Activated CD4-positive, alpha-beta memory T cell treated with anti-CD3 and anti-CD28 coated beads, Interleukin-2, amount 10 ng/mL, durations not matched to agents 7 days and 5 days (primary cell): ENCODE measurements at places on chromosomes 11 and 22.
A peak's percentile ranks its signal among the peaks of the same experiment; 100 is the strongest.

DNA sequence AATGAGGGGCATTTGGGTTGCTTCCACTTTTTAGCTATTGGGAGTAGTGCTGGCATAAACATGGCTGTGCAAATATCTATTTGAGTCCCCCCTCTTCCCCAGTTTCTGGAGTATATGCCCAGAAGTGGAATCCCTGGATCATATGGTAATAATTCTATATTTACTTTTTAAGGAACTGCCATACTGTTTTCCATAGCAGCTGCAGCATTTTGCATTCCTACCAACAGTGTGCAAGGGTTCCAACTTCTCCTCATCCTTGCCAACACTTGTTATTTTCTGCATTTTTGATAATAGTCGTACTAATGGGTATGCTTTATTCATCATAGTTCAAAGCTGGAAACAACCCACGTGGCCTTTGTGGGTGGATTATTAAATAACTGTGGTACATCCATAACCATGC is 883.5 kb downstream of the TBC1D22A start:
- no peak for DNase-seq

DNA sequence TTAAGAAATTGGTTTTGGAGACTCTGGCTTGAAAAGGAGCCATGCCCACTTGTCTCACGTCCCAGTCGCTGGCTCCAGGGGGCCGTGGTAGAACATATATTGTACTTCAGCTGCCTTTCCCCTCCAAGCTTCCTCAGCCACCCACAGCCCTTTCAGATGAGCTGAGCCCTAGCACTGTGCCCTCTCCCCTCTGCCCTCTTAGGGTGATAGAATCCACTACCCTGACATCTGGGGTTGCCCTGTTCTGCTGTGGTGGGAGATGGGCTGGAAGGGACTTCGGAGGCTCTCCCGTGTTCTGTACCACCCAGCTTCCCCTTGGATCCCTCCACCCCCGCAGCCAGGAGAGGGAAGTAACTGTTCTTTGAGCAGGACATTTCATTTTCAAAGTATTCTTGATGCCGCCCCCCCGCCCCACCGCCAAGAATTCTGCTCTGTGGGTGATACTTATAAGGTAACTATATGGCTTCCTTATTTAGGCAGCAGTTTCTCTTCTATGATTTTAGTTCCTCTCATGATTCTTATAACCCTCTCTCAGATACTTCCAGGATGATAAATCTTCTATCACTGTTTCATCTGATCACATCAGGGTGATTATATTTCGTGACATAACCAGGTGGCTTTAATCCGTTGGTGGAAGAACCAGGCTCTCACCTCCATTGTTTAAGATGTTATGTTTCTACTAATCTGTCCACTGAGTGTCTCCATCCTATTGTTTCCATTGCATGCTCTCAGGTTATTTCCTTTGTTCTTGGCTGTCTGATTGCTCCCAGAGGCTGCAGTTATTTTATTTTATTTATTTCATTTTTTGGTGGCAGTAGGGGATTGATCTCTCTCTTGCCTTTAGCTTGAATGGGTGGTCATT is 24.1 kb downstream of the ZBTB16 start:
- no peak for DNase-seq

- DNase-seq: no peak
These were observed 715.8 kb upstream of the LRRC4C start for GRCh38 chr11:42175203-42175602.

GRCh38 chr11:120200677-120201076 is 10.2 kb upstream of the OAF start:
- DNase-seq: no peak

- no peak for DNase-seq
These were observed 1046.1 kb downstream of the DLG2 start for GRCh38 chr11:84581083-84581482.

GRCh38 chr11:59204746-59205145 is 8.0 kb downstream of the MPEG1 start:
- DNase-seq: no peak

GRCh38 chr11:45704635-45705034 is 39.2 kb upstream of the CHST1 start:
- DNase-seq: no peak

- no peak for DNase-seq
These were observed 46.4 kb downstream of the QSER1 start for GRCh38 chr11:32939046-32939445.

- no peak for DNase-seq
These were observed 14.7 kb upstream of the XBP1 start for GRCh38 chr22:28815111-28815510.

- no peak for DNase-seq
These were observed 27.9 kb downstream of the EXPH5 start for GRCh38 chr11:108565653-108566052.

GRCh38 chr11:112752563-112752962 is 208.7 kb upstream of the NCAM1 start:
- DNase-seq: no peak

DNA sequence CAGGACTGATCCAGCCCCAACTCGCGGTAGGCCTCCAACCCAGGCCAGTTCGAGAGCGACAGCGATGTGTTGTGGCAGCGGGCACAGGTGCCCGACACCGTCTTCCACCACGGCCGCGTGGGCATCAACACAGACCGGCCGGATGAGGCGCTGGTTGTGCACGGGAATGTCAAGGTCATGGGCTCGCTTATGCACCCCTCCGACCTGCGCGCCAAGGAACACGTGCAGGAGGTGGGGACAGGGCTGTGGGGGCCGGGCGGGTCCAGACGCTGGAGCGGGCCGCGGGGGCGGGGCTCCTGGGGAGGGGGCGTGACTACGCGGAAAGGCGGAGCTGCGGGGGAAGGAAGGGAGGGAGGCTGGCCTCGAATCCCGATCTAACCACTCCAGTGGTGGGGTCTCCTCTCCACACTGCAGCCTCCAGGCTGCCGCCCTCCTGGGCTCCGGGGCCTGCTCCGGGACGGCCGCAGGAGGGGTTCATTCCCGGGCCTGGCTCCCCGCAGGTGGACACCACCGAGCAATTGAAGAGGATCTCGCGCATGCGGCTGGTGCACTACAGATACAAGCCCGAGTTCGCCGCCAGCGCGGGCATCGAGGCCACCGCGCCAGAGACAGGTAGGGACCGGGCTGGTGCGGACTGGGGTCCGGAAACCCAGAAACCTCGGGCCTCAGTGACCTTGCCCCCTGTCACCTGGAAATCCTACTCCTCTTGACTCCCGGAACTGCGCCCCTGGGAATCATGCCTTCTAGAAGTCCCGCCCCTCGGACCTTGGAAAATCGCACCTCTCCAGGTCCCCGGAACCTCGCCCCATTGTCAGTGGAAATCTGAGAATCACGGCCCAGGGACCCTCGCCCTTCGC is 14.9 kb downstream of the TMEM258 start:
- DNase-seq: peak; percentile 66

GRCh38 chr11:3046190-3046589 is 11.0 kb downstream of the CARS1 start:
- no peak for DNase-seq

GRCh38 chr11:69298267-69299022 is 4.5 kb downstream of the MYEOV start:
- peak; percentile 45 for DNase-seq

- no peak for DNase-seq
These were observed 23.2 kb downstream of the IFITM10 start for GRCh38 chr11:1727096-1727690.

DNA sequence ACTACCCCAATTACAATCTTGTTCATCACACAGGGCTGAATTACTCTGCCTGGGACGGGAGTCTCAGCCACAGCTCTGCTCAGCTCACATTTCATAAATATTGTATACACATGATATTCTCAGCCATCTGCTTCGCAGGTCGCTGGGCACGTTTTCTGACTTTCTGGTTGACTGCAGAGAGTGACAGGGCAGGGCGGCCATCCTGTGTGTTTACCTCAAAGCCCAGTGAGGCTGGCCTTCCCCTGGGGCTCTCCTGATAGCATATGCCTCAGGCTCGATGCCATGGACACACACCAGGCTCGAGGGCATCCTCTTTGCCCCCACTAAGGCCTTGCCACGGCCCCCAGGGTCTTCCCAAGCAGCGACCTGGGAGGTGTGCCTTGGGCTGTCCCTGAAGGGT is 345.0 kb downstream of the CADM1 start:
- DNase-seq: no peak

GRCh38 chr11:123594188-123594901 is 60.1 kb downstream of the SCN3B start:
- DNase-seq: no peak

- no peak for DNase-seq
These were observed 114.1 kb downstream of the LARGE1 start for GRCh38 chr22:33806191-33806590.

DNA sequence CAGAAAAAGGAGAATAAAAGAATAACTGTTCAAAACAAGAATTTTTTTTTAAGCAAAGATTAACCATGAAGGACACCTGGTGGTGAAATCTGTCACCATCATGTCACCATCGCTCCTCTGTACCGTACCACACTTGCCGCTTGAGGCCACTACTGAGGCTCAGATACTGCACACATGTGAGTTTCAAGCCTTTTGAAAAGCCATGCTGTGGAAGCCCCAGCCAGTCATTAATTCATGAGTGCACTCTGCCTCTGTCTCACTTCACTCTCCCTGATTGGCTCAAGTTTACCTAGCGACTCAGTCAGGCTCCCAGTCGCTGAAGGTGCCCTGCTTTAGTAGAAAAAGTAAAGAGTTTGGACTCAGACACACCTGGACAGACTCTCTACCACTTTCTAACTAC is 6.6 kb upstream of the MS4A12 start:
- peak; percentile 23 for DNase-seq

- DNase-seq: no peak
These were observed 3.9 kb upstream of the OPCML start for GRCh38 chr11:133536198-133536597.

DNA sequence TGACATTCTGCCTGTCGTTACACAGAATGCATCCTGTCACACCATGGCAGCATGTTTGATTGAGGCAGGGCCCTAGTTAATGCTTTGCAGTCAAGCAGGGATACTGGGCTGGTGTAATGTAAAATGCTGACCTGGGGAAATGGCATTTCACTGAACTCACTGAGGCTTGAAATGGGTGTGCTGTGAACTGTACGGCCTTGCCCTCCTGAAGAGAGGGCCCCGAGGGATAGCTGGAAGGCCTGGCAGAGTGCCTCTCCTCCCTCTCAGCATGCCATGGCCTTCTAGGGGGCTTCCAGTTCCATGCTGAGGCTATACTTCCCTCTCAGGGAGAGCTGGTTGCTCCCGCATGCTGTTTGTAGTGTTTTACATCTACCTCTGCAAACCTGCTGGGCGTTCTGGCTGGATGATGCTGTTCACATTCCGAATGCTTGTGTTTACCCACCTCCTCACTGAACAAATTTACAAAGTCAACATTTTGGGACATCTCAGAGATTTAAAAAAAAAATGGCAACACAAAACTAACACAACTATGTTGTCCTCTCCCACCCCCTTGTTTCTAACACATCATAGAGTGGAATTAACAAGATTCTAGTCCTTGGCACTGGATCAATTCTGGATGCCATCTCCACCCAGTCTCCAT is 416.7 kb upstream of the CADM1 start:
- DNase-seq: no peak

DNA sequence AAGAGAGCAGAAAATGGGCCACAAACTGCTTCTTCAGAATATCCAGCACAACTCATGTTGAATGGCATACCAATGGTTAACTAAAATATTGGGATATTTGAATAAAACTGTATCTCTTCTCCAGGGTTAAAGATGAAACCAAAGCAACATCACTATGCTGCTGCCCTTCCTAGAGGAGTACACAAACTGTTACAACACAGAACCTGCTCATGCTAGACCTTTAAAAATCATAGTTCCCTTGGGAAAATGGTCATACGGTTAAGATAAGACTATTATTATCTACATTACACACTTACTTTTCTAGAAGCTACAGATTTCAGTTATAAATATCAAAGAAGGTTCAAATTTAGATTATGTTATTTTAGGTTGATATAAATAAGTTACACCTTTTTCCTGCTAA is 78.6 kb upstream of the TP53AIP1 start:
- no peak for DNase-seq

GRCh38 chr11:64580412-64580811 is 10.6 kb upstream of the SLC22A12 start:
- no peak for DNase-seq

GRCh38 chr11:2301631-2302305 is at the start of the genes C11orf21 and TSPAN32:
C11orf21 (minus strand) TSS chr11:2301918; CDS start chr11:2301808, 110 bp downstream.
TSPAN32 (plus strand) TSS chr11:2302013; CDS start chr11:2302150, 137 bp downstream.
- DNase-seq: peak; percentile 87

DNA sequence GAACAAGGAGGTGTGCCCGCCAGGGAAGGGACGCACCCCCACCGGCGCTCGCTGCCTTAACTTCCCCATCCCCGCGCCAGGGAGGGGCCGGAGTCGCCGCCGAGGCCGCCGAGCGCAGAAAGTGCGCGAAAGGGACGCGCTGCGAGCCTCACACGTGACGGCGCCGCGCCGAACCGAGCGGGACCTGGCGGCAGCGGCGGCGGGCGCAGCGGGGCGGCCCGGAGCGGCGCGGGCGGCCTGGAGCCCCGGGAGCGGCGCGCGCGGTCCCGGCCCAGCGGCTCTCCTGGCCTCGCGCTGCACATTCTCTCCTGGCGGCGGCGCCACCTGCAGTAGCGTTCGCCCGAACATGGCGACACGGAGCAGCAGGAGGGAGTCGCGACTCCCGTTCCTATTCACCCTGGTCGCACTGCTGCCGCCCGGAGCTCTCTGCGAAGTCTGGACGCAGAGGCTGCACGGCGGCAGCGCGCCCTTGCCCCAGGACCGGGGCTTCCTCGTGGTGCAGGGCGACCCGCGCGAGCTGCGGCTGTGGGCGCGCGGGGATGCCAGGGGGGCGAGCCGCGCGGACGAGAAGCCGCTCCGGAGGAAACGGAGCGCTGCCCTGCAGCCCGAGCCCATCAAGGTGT is at the start of gene SORL1:
SORL1 (plus strand) TSS at position 329 of the 623 bp plus-strand sequence; CDS start at position 347, 18 bp downstream.
- peak; percentile 78 for DNase-seq

DNA sequence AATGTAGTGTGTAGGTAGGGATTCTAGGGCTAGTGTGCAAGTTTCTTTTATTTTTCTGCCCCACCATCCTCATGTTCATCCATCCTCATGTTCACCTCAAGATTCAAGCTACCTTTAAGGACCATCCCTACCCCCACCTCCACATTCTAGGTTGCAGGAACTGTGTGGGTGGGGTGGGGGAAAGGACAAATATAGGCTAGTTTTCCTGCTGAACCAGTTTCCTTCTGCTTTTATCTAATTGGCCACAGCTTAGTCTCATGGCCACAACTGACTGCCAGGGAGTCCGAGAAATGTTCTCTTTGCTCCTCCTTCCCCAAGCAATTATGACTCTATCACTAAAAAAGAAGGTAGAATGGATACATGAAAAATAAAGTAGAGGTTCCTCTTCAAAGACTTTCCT is 179.0 kb upstream of the LARGE1 start:
- no peak for DNase-seq

GRCh38 chr11:77654770-77655434 is 17.3 kb upstream of the CLNS1A start:
- DNase-seq: no peak

DNA sequence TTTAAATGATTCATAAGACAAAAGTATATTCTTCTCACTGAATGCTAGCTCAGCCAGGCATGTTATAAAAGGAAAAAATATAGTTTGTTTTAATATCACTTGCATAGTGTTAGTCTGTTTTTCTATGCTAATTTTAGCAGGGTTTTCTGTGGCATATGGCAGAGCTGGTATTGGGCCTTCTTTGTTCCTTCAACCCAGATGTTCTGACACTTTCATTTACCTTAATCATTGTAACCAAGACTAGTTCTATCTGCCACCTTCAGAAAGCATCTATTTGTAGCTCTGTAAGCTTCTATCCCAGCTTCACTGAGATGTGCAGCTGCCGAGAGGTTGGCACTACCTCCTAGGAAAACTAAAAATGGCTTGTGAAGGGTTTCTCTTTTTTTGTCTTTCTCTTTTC is 338.7 kb downstream of the GUCY1A2 start:
- no peak for DNase-seq
